ENCODE measurements at places on chromosomes 1 and 21.

GRCh38 chr1:237043846-237044636 lies 2.1 kb downstream of the RYR2 start:
- no peak for DNase-seq

DNA sequence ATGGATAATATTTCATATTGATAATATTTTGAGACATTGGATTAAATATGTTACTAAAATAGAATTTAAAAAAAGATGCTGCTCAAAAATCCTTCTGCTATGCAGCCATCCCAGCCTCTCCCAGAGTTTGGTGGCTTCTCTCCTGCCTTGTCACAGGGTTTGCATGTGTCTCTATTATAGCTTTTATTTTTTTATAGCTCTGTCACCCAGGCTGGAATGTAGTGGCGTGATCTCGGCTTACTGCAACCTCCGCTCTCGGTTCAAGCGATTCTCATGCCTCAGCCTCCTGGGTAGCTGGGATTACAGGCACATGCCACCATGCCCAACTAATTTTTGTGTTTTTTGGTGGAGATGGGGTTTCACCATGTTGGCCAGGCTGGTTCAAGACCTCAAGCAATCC lies 50.7 kb upstream of the ID3 start:
- DNase-seq = no peak

- DNase-seq = no peak
Measured at GRCh38 chr1:173914366-173914871, 2.7 kb downstream of the SERPINC1 start.

DNA sequence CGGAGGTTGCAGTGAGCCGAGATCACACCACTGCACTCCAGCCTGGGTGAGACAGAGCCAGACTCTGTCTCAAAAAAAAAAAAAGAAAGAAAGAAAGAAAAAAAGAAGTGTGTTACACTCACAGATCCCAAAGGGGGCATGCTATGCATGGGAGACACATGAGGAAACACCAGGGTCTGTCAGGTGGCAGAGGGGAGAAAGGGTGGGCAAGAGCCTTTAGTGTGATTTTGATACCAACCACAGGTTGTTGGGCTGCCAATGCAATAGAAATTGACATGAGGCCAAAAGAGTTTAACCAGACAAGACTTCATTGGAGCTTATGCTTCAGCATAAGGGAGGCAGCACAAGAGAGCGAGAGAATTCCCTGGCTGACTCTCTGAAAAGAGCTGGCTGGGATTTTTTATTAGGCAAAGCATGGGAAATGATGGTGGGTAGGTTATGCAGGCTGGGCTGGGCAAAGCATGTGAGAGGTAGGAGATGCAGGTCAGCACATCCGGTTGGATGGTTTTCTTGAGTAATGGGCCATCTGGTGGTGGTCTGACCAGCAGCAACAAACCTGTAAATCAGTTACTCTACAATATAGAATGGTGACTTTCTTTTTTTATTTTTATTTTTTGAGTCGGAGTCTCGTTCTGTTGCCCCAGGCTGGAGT lies 11.7 kb upstream of the EXTL1 start:
- DNase-seq = no peak

GRCh38 chr1:16050328-16050727 lies 6.7 kb downstream of the CLCNKB start:
- DNase-seq = no peak

DNA sequence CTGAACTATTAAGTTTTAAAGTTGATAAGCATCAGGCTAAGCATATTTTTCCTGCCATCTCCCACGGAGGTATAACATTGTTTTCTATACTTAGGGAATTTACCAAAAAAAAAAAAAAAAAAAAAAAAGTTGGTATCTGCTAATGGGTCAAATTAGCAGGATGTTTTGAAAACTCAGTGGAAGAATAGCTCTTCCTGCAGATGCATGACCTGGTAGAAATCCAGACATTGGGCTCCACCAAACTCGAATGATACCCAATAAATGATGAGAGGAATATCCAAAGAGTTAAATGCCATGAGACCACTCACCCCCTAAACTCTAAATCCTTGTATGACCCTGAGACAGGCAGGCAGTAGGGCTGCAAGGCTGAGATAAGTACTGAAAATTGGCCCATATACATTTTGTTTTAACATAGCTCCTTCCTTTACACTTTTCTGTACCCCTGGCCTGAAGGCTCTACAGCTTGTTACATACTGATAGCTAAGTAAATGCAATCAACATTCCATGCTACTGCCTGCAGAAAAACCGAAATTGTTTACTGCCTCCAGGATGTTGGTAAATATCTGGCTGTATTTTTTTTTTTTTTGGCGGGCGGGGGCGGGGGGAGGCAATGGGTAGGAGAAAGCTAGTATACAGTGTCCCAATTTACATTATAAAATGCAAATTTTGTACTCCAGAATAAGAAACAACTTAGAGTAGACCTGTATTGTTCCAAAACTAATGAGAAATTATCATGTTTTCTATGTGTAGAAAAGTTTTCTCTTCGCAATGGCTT lies 57.6 kb downstream of the NFIA start:
- no peak for DNase-seq

GRCh38 chr1:1004780-1005697 lies 5.1 kb upstream of the HES4 start:
- no peak for DNase-seq

DNA sequence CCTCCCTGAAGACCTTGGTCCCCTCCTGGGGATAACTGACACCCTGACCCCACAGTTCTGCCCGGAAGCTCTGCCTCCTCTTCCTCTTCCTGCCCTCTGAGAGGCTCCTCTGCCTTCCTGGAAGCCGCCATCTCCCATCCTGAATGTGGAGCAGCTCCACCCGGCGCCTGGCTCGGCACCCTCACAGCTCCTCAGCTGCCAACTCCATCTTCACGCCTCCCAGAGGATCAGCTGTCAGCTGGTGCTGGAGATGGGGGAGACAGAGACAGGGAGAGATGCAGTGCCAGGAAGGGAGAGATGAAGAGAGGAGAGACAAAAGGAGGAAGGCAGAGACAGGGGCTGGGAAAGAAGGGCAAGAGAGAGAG lies 210.4 kb upstream of the CSF3R start:
- no peak for DNase-seq

GRCh38 chr1:201294876-201295275 lies 11.6 kb downstream of the PKP1 start:
- DNase-seq = no peak

DNA sequence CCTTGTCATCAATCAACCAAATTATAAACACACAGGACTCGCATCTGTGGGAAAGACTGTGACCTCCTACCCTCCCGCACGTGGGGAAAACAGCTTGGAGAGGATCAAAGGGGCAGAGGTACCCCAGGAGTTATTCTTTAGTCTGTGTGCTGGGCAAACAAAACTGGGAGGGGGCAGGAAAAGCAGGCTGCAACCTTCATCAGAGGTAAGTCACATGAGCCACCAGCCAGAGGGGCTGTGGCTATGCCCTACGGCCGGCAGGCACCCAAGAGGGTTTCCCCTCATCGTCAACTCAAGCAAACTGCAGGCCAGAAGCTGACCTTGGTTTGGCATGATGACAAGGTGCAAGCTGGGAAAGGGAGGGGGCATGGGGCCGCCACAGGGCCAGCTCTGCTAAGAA lies 12.5 kb downstream of the SMIM12 start:
- DNase-seq = no peak

- no peak for DNase-seq
Measured at GRCh38 chr21:22154579-22155274, 1156.5 kb downstream of the NCAM2 start.

- DNase-seq = no peak
Measured at GRCh38 chr1:240280560-240281322, 189.1 kb downstream of the FMN2 start.

- no peak for DNase-seq
Measured at GRCh38 chr1:70168283-70168682, 37.1 kb downstream of the LRRC40 start.

DNA sequence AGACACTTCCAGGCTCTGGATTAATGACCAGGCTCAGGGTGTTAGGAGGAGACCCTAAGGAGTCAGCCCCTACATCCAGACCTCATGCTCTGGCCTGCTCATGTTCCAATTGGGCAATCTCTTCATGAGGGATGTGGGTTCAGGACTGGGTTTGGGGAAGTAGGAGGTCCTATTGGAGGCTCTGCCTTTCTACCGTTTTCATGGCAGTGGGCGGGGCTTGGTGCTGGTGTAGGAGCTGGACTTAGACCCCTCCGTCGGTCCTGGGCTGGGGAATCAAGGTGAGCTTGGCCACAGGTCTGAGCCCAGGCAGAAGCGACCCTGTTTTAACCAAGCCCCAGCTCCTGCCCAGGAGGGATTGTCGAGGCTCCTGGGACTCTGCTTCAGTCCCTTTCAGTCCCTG lies 123.4 kb downstream of the PRDM16 start:
- DNase-seq = no peak

- no peak for DNase-seq
Measured at GRCh38 chr1:2874607-2875480, 73.4 kb upstream of the TTC34 start.

Measured in activated T-cell treated with anti-CD3 and anti-CD28 coated beads, Interleukin-2, amount 50 U/mL, for 1 hour (primary cell).